ENCODE measurements at places on chromosomes 11 and 22. TPM values are rescaled to one million over a fixed set of nuclear protein-coding genes. Genes with fewer than 3 reads are reported as not detected.

The PAX6 gene
- total RNA-seq: not detected

DNA sequence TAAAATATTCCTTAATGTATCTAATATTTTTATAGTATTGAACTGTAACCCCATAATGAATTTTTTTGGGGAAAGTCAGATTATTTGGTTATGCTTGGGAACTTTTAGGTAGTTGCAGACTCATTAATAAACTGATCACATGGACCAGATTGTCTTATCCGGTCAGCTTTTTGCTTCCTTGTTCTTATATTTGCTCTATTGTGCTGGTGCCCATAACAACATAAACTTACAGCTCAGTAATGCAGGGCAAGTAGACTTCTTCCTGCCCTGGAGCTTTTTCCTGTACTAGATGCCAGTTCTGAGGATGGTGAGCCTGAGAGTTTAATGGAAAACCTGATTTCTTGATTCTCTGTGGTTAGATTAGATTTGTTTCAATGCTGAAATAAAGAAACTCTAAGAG, 53.2 kb downstream of the MTMR3 start:
- peaks cover 3% of the 10 kb centered on the region for H3K4me1 ChIP-seq
- no peak overlapping the region for H3K4me3 ChIP-seq
- H3K27ac ChIP-seq: no peak overlapping the region
- no peak for DNase-seq

The NELL1 gene
- not detected for total RNA-seq

The PDGFD gene
- total RNA-seq: 0.27 TPM

The PGM2L1 gene
- 0.42 TPM for total RNA-seq

GRCh38 chr11:57343825-57344224, 5.7 kb downstream of the P2RX3 start:
- no peaks in the 10 kb centered on the region for H3K4me1 ChIP-seq
- no peak for DNase-seq
- no peak overlapping the region for H3K27ac ChIP-seq
- H3K36me3 ChIP-seq: no peaks in the 10 kb centered on the region
- H3K4me3 ChIP-seq: no peak overlapping the region

Measured in esophagus squamous epithelium (tissue), 5 donors.